ENCODE measurements at places on chromosomes 3 and 15.

- peak; percentile 17 for DNase-seq
These were observed 437.2 kb downstream of the SI start for GRCh38 chr3:164641071-164641470.

DNA sequence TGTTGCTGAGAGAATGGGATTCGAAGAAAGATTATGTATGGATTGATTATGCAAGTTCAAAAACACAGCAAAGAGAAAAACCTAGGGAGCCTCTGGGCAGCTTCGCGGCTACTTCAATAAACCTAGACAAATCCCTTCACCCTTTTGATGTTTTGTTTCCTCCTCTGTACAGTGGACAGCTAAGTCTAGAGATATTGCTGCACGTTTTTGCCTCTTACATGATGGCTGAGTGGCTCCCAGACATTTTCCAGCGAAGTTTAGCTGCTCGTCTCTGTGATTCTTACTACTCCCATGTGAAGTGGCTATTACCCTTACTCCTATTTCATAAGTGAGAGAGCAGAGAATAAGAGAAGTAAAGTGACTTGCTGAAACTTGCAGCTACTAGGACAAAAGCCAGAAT is 695.0 kb upstream of the GRM7 start:
- no peak for DNase-seq

DNA sequence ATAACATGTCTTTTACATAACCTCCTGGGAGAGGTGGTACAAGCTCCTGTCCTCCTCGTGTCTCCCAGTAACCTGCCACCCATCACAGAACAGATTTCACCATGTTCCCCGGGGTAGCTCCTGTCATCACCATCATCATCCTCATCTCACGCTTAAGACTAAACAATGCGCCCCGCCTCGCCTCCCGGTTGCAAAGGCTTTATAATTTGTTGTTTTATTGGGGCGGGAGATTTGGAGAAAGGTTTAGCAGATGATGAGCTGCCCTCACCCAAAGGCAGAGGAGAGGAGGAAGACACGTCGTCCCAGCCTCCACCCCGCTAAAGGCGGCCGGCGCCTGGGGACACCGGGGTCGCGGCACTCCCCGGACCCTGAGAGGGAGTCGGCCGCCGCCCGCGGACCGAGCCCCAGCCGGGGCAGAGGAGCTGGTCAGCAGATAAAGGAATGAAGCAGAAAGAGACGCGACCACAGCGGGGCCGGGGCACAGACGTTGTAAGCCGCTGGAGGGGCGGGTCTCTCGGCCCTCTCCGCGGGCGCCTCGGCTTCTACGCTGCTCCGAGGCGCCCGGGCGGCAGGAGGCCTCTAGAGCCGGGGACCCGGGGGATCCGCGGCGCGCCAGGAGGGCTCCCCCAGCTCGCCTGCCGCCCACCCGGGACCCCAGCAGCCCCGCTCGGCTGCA is 589 bp downstream of the HERC1 start:
- DNase-seq: peak; percentile 35

GRCh38 chr15:74175271-74176191 is 2.0 kb downstream of the ISLR start:
- no peak for DNase-seq
